B cell (primary cell): ENCODE measurements at places on chromosomes 12 and 14. TPM values are rescaled to one million over a fixed set of nuclear protein-coding genes. Genes with fewer than 3 reads are reported as not detected.

DNA sequence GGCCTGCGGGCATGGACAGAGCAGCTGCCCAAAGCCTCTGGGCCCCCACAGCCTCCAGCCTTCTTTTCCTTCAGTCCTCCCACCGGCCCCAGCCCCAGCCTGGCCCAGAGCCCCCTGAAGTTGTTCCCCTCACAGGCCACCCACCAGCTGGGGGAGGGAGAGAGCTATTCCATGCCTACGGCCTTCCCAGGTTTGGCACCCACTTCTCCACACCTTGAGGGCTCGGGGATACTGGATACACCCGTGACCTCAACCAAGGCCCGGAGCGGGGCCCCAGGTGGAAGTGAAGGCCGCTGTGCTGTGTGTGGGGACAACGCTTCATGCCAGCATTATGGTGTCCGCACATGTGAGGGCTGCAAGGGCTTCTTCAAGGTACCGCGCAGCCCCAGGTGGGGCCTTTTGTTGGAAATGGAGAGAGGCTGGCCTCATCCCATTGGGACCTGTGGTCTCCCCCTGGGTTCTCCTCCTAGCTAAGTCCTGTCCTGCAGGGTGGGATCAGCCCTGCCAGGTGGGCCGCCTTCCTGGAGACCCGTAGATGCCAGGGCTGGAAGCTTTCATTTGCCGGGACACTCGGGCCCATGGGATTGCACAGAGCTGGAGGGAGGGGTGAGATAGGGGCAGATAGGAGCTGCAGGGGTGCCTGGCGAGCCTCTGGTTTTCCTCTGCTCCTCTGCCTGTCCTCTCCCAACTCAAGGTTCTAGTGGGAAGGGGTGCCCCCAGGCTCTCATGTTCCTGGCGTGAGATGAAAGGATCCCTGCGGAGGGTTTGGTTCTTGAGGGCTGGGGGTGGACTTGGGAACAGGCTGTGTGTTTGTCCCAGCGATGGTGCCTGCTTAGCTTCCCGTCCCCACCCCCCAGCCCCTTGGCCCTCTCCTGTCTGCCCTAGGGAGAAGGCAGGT is 3.8 kb downstream of the NR4A1 start:
- H3K27ac ChIP-seq, result no peak overlapping the region
- H3K4me1 ChIP-seq, result peaks cover 27% of the 10 kb centered on the region
- no peaks in the 10 kb centered on the region for H3K36me3 ChIP-seq

DNA sequence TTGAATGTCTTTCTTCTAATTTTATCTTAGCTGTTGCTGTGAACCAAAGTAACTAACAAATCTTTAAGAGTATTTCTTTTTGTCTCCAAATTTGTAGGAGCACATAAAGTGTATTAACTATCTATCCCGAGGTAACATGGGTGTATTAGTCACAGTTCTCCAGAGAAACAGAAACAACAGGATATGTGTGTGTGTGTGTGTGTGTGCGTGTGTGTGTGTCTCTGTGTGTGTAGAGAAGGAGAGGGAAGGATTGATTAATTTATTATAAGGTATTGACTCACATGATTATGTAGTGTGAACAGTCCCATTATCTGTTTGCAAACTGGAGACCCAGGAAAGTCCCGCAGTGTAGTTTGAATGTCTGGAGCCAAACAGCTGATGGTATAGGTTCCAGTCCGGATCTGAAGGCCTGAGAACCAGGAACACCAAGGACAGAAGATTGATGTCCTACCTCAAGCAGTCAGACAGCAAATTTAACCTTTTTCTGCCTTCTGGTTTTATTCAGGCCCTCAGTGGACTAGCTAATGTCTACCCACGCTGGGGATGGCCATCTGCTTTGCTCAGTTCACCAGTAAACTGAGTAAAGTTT is 14.4 kb downstream of the G2E3 start:
- H3K27ac ChIP-seq, result no peak overlapping the region
- no peaks in the 10 kb centered on the region for H3K36me3 ChIP-seq
- H3K4me1 ChIP-seq, result peaks cover 32% of the 10 kb centered on the region
- no peak for DNase-seq

DNA sequence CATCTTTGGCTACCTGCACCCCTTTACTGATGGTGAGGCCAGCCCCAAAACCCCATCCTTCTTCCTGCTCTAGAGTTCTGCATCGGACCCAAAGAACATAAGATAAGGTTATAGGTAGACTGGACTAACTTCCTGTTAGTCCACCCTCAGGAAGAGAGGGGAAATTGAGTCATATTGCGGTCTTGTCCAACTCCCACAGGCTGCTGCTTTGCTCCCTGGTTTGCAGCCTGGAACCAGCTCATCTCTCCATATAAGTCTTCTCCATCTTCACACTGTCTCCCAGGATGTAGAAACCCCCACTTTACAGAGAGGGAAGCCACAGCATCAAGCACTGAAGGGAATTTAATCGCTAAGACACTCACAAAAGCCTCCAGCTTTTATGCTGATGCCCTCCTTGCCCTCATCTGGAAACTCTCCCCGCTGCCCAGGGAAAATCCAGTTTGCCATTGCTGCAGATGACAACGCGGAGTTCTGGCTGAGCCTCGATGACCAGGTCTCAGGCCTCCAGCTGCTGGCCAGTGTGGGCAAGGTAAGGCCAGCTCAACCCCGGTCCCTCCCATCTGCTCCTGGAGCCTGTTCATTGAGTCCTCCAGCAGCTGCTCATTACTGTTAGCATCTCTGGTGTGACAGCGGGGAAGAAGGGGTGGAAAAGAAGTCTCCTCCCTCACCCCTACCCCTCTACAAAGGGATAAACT is 85.3 kb downstream of the B4GALNT3 start:
- H3K27ac ChIP-seq, result no peak overlapping the region
- H3K4me1 ChIP-seq, result peaks cover 10% of the 10 kb centered on the region

- peaks cover 18% of the 10 kb centered on the region for H3K4me1 ChIP-seq
- H3K27ac ChIP-seq, result no peak overlapping the region
- no peaks in the 10 kb centered on the region for H3K36me3 ChIP-seq
- no peak overlapping the region for H3K4me3 ChIP-seq
- peak; percentile 84 for DNase-seq
Measured at GRCh38 chr14:75303381-75303789, 24.8 kb downstream of the FOS start.

GRCh38 chr14:39417014-39417413 is 15.2 kb downstream of the FBXO33 start:
- no peak overlapping the region for H3K4me3 ChIP-seq
- no peak for DNase-seq
- H3K27me3 ChIP-seq, result no peaks in the 10 kb centered on the region

The CYP46A1 gene
- polyA plus RNA-seq, result 0.16 and 0.28 TPM in 2 replicates

The HOXC4 gene
- 1.0 and 4.3 TPM in 2 replicates for polyA plus RNA-seq

The PPP1R1A gene
- not detected in 2 replicates for polyA plus RNA-seq

The TAS2R19 gene
- 0.34 and 0.42 TPM in 2 replicates for polyA plus RNA-seq

The FZD10 gene
- not detected in 2 replicates for polyA plus RNA-seq
